ENCODE measurements at places on chromosomes 5 and 9. TPM values are rescaled to one million over a fixed set of nuclear protein-coding genes. Genes with fewer than 3 reads are reported as not detected.

ZBED3 gene
- total RNA-seq, result 0.28 TPM

TTC23L gene
- total RNA-seq, result 0.37 TPM

CEP78 gene
- total RNA-seq, result 4.8 TPM

C9orf50 gene
- total RNA-seq, result 0.18 TPM

GDNF gene
- 0.65 TPM for total RNA-seq

F2RL1 gene
- total RNA-seq, result 16.5 TPM

NAIP gene
- 2.0 TPM for total RNA-seq

OLFML2A gene
- total RNA-seq, result 6.5 TPM

PCDHGA4 gene
- total RNA-seq, result 4.5 TPM

PRRC1 gene
- total RNA-seq, result 50.2 TPM

TRIM36 gene
- total RNA-seq, result 0.14 TPM

ZNF300 gene
- total RNA-seq, result 4.6 TPM

C5orf52 gene
- total RNA-seq, result not detected

LOX gene
- 94.2 TPM for total RNA-seq

ENC1 gene
- 41.0 TPM for total RNA-seq

SHLD3 gene
- 2.5 TPM for total RNA-seq

CMYA5 gene
- 1.3 TPM for total RNA-seq

SPATA31C1 gene
- total RNA-seq, result not detected

POLR3G gene
- total RNA-seq, result 2.6 TPM

FOXD4L4 gene
- total RNA-seq, result 0.14 TPM

DMAC1 gene
- total RNA-seq, result 8.7 TPM

SCGB3A2 gene
- total RNA-seq, result not detected

CARD9 gene
- 2.2 TPM for total RNA-seq

PDE6A gene
- total RNA-seq, result not detected

PDE8B gene
- 0.14 TPM for total RNA-seq

CDH6 gene
- total RNA-seq, result 40.0 TPM

AHRR gene
- 27.0 TPM for total RNA-seq

LRSAM1 gene
- 6.7 TPM for total RNA-seq

NKD2 gene
- total RNA-seq, result 12.0 TPM

SGCD gene
- 9.2 TPM for total RNA-seq

ADAMTSL1 gene
- 26.1 TPM for total RNA-seq

CDKN2B gene
- 37.2 TPM for total RNA-seq

PITX1 gene
- total RNA-seq, result 208 TPM

SLC23A1 gene
- under 0.01 TPM for total RNA-seq

MARCHF3 gene
- 73.0 TPM for total RNA-seq

CNTNAP3 gene
- total RNA-seq, result 0.18 TPM

LIX1 gene
- total RNA-seq, result not detected

IL4 gene
- total RNA-seq, result not detected

PCSK1 gene
- total RNA-seq, result 1.3 TPM

TPRN gene
- total RNA-seq, result 4.1 TPM

P4HA2 gene
- total RNA-seq, result 574 TPM

SHROOM1 gene
- total RNA-seq, result 2.6 TPM

SPATA6L gene
- 0.43 TPM for total RNA-seq

ICE1 gene
- 14.9 TPM for total RNA-seq

MAPKAP1 gene
- 70.4 TPM for total RNA-seq

PCDHGA10 gene
- total RNA-seq, result 4.3 TPM

TXNDC8 gene
- total RNA-seq, result not detected

GFI1B gene
- total RNA-seq, result not detected

HK3 gene
- not detected for total RNA-seq

AFAP1L1 gene
- 2.4 TPM for total RNA-seq

FOXD4L3 gene
- total RNA-seq, result not detected

PTPRD gene
- 6.9 TPM for total RNA-seq

Data from smooth muscle cell of bladder (primary cell).